ENCODE measurements at places on chromosomes 13 and 19.

GRCh38 chr19:14563989-14564651 lies 7.7 kb downstream of the NDUFB7 start:
- DNase-seq: no peak

- DNase-seq: no peak
Observed at GRCh38 chr19:14053500-14053899, 8.4 kb downstream of the PALM3 start.

GRCh38 chr13:23956106-23956505 lies 58.8 kb upstream of the C1QTNF9B start:
- DNase-seq: no peak

GRCh38 chr13:32840989-32841713 lies 175.1 kb upstream of the KL start:
- DNase-seq: no peak

DNA sequence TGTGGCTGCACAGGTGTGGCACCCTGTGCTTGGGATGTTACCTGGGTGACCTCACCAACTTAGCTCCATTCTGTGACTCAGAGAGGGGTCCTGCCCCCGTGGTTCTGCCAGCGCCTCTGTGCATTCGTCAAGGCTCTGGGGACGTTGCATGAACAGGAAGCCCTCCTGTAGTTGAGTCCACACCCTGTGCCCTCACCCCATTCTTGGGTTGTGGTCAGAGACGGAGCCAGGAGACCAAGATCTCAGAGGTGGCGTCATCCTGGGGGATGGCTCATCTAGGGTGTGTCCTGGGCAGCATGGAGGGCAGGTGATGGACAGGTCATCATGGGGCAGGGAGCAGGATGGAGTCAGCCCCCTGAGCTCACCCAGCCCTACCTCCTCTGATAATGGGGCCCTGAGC lies 2.5 kb downstream of the COX6B2 start:
- DNase-seq: no peak

- peak; percentile 51 for DNase-seq
Observed at GRCh38 chr13:94825507-94825906, 113.2 kb upstream of the SOX21 start.

- no peak for DNase-seq
Observed at GRCh38 chr13:97367016-97367822, 66.8 kb upstream of the RAP2A start.

- DNase-seq: no peak
Observed at GRCh38 chr13:101144808-101145419, 271.4 kb downstream of the NALCN start.

DNA sequence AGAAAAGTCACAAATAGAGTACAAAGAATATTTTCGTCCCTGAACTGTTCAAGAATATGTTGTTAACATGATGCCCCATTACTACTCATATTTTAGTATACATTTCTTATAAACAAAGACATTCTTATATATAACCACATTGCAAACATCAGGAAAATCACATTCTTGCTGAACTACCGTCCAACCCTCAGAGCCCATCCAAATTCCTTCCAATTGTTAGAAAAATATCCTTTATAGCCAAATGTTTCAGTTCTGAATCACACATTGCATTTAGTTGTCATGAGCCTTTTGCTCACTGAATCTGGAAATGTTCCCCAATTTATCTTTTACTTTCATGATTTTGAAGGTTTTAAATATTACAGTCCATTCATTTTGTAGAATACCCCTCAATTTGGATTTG lies 467.8 kb upstream of the ARGLU1 start:
- no peak for DNase-seq

DNA sequence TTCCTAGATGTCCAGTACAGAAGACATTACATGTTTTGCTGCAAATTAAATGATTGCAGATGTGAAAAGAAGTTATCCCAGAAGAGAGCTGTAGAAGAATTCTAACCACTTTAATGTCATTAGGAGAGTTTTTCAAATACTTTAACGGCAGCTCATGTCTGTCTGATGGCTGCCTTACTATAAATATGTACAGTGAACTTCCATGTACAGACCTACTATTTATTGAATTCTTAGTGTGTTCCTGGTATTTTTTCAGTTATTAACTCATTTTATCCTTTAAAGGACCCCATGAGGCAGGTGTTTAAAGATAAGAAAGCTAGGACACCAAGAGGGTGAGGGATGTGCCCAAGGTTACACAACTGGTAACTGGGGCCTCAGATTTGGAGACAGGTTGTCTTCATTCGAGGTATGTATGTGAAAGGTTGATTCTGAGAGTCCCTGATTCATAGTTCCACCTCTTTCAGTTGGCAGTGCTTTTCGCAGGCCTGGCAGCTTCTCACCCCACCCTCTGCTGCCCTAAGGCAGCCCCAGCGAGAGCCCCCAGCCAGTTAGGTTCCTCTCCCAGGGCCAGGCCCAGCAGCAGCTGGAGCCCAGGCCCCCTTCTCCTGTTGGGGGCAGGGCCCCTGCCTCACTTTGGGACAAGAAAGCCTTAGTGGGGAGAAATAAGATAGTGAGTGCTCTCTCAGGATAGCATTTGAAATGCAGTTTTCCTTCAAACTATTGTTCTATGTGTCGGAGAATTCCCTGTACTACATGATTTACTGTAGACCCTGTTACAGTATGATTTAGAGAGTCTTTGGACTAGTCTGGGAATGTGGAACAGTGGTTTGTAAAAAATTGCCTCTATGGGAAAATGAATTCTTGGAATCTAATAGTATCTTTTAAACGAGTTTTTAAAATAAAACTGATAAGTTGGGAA lies 67.7 kb upstream of the TEX29 start:
- no peak for DNase-seq

DNA sequence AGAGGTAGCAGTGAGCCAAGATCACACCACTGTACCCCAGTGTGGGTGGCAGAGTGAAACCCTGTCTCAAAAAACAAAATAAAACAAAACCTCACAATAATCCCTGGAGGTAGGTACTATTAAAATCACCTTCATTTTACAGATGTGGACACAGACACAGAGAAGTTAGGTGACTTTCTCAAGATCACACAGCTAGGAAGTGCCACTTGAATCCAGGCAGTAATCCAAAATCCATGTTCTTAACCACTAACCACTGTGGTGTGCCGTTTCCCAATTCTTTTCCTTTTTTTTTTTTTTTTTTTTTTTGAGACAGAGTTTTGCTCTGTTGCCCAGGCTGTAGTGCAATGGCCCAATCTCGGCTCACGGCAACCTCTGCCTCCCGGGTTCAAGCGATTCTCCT lies 9.0 kb downstream of the PPP1R14A start:
- DNase-seq: no peak

DNA sequence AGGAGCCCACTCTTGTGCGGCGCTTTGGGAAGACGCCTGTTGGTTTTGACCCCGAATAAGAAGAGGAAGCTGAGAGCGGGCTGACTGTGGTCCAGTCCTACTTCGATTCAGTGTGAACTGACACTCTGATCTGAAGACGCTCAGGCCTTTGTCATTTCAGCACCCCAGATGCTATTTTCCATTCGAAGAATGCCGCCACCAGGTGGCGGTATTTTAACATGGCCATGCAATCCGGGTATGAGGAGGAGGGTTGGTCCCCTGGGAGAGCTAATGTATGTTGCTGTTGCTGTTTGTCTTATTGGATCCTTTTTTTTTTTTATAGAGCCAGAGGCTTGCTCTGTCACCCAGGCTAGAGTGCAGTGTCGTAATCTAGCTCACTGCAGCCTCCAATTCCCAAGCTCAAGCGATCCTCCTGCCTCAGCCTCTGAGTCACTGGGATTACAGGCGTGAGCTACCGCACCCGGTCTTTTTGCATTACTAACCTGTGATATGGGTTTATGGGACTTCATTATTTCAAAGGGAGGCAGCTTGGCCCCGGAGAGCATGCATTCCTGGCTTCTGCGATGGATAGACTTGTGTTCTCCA lies 803 bp upstream of the TIMM44 start:
- DNase-seq: peak; percentile 81

DNA sequence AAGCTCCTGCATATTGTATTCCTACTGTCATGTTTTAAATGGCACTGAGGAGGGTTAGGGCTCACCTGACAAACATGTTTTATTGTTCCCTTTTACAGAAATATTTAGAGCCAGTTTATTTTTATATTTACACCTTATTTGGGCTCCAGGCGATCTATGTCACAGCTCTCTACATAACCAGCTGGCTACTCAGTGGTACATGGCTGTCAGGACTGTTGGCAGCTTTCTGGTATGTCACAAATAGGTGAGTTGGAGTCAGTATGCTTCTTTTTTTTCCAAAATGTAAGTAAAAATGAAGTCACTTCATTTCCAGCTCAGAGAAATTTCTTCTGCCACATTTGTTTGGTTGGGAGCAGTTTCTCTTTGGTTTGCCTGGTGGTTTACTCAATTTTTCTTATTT lies 31.5 kb downstream of the DPY19L3 start:
- no peak for DNase-seq

DNA sequence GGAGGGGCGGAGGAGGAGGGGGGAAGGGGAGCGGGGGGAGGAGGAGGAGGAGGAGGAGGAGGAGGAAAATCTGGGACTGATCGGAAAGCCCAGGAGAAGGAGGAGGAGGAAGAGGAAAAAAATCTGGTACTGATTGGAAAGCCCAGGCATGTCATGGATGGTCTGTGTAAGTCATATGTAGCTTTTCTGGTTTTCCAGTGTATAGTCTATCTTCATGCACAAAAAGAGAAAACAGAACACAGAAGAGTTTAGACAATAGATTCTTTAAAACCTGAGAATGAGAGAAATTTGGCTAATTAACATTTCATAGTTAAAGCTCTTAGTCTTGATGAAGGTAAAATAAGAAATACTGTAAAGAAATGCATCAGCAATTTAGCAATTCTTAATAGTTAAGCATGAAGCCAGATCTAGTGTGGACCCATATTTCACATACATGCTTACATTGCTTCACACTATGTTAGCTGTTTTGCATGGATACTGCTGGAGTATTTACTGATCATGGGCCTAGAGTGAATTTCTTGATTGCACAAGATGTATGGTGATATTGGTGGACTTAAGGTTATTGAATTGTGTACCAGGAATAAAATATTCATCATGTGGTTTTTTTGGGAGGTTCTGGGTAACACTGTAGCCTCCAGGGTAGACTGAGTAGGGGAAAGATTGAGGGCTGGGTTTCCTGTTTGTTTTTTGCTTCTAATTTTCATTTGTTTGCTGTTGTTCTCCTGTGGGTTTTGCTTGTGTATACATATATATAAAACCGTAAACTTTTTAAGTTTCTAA lies 41.4 kb downstream of the SUCLA2 start:
- DNase-seq: no peak

- DNase-seq: no peak
Observed at GRCh38 chr13:106597749-106598395, 29.9 kb upstream of the ARGLU1 start.

DNA sequence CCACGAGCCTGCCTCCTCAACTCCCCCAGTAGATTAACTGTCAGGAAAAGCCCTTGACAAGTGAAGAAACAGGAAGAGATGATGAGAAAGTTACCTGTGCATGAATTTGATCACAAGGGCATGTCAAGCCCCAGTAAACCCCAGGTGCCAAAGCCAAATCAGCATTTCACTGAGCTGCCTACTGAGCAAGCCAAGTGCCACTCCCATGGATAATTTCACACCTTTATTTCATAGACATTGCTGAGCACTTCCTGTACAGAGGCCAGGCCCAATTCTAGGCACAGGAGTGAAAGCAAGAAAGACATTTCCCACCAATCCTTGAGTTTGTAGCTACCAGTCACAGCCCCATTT lies 2.4 kb downstream of the GADD45GIP1 start:
- no peak for DNase-seq

DNA sequence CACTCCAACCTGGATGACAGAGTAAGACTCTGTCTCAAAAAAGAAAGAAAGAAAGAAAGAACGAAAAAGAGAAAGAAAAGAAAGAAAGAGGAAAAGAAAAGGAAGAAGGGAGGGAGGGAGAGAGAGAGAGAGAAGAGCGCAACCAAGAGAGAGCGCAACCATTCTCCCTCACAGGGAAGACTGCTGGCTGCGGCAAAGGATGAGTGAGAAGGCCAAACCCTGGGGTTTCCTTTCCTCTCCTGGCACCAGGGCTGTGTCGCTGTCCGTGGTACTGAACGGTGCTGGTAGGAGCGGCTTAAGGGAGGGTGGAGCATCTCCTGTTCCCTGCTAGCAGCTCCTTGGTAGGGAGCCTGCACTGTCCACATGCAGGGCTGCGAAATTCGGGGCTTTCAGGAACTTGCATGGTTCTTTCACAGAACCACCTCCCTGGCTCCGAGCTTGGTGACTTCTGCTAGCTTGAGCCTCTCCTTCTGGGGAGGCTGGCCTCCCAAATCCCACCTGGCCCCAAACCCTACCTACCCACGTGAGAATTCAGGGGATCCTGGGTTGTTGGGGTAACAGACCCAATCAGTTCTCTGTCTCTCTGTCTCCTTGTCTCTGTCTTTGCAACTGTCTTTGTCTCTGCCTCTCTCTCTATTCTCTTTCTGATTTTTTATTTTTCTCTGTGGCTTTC lies 51.1 kb upstream of the ZNRF4 start:
- DNase-seq: peak; percentile 39

DNA sequence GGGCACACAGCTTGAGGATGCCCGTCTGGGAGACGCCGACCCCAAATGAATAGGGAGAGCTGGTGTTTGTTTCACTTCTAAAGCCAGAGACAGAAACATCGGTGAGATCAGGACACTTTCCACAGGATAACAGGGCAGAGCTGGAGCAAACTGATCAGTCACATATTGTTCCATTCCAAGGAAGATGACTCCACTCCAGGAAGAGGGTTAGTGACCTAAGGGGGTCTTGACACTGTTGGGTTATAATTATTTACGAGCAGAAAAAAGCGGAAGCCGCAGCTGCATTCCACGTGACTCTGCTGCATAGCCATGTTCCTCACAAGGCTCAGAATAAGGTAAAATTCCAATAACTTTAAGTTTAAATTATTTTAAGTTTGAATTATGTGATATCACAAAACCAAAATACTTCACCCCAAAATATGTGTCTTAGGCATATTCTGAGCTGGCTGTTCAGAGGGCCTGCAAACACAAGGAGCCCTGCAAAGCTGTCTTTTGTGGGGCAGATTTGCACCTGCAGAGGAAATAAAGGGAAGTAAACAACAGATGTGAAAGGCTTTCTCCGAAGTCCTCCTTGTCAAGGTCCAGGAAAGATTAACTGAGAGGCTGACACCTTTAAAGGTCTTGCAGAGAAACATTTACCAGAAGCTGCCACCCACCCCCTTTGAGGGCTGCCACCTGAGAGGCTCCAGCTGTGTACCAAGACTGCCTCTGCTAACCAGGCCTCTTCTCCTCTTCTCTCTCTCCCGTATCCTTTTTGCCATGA lies 819.2 kb downstream of the UQCRFS1 start:
- no peak for DNase-seq

DNA sequence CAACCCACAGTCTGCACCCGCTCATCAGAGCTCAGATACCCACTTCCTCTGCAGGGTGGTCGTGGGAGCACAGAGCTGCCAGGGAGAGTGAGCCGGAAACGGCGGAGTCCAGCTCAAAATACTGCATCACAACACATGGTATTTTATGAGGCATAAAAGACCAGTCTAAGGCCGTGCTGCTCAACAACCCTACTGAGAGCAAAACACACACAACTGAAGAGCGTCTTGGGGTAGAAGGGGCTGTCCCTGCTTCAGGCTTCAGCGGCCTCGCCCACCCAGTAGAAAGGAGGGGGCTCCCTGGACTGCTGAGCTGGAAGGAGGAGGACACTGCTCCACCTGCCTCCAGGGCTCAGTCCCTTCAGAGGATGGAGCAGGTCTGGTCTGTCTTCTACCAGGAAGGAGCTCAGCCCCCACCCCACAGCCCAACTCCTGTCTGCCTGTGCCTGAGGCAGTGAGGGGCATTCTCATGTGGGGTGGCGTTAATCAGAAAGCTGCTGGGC lies 36.9 kb downstream of the NAXD start:
- DNase-seq: no peak

GRCh38 chr19:30029721-30030510 lies 87.9 kb downstream of the URI1 start:
- no peak for DNase-seq

- DNase-seq: no peak
Observed at GRCh38 chr13:100818711-100819110, 144.1 kb upstream of the TMTC4 start.

- no peak for DNase-seq
Observed at GRCh38 chr19:48496959-48497727, 14.5 kb downstream of the LMTK3 start.

Measured in amygdala (tissue), 56 donors.